AML-193 (cell line): ENCODE measurements at places on chromosomes 4 and X.
A peak's percentile ranks its signal among the peaks of the same experiment; 100 is the strongest.

DNA sequence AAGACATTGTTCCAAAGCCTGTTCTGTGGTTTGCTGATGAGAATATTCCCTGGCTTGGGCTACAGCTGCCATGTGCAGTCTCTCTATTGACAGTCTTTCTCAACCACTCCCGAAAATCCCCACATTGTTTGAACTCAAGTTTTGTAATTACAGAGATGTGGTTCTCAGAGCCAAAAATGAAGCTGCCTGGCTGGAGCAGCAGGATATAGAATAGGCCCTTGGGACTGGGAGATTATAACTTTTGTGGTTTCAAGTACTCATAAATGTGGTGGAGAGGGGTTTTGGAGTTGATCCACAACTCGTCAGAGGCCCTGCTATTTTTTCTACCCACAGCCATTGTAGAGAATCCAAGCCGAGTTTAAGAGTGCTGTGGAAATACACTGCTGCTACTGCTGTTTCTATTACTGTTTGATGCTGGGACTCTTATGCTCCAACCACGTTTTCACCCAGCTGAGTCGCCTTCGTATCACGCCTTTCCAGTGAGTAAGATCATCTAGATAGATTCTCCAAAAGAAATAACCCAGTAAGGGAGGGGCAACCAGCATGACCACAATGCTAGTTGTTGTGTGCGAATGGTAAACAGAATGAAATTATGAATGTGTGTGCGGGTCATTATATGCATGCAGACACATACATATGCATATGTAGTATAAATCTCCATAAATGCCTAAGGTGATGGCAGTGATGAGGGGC lies 57.1 kb upstream of the ATXN3L start:
- DNase-seq = no peak

GRCh38 chr4:128220286-128221235 lies 67.1 kb downstream of the PGRMC2 start:
- DNase-seq = peak; percentile 50

DNA sequence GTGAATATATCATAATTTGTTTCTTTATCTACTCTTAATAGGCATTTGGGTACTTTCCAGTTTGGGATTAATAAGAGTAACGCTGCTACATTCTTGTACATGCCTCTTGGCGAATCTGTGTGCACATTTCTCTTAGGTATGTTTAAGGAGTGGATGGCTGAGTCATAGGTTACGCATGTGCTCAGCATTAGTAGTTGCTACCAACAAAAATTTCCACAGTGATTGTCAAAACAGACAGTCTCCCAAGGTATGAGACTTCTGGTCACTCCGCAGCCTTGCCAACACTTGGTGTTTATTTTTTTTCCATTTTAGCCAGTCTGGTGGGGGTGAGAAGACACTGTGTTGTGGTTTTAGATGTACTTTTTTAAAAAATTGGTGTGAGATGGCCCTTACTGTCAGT lies 44.6 kb downstream of the FGFBP1 start:
- DNase-seq = no peak

DNA sequence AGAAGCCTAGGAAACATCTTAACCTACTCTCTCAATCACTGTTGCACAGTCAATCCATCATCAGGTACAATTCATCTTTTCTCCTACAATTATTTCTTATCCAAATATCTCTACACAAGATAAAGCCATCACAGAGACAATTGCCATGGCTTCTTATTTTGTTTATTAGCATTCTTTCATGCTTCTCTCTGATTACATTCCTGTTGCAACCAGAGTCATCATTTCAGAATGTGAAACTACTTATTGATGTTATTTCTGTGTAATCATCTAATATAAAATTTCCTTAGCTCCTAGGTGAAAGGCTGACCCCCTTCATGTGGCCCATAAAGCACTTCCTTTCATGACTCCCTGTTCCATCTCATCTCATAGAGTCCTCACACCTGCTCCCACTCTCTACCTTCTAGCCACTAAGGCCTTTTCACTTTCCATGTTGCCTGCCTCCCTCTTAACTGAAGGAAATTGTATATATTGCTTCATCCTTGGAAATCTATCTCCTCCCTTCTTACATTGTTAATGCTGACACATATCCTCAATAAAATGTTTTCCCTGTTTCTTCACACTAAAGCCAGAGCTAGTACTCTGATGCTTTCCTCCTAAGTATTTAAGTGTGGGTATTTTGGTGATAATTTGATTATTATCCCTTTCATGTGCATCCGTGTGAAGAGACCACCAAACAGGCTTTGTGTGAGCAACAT lies 829.9 kb downstream of the FAT4 start:
- no peak for DNase-seq

- DNase-seq = no peak
Measured at GRCh38 chr4:53937918-53938317, 126.5 kb downstream of the CHIC2 start.
